AG04449 (cell line): ENCODE measurements at places on chromosomes 11 and 22.

DNA sequence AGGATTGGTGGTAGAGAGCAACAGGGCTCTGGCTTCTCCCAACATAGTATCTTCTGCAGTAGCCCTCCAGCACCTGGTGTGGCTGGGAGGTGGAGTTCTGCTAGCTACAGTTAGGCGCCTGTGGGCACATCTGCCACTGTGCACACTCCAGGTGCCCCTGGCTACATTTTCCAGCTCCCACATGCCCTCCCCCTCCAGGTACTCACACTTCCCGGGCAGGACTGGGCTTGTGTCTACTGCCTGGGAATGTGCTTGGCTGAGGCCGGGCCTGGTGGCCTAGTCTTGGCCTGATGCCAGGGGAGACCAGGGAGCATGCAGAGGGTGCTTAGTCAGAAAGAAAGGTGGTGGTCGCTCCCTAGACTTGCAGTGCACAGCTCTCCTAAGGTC is 15.8 kb downstream of the PHLDB1 start:
- no peak for DNase-seq

DNA sequence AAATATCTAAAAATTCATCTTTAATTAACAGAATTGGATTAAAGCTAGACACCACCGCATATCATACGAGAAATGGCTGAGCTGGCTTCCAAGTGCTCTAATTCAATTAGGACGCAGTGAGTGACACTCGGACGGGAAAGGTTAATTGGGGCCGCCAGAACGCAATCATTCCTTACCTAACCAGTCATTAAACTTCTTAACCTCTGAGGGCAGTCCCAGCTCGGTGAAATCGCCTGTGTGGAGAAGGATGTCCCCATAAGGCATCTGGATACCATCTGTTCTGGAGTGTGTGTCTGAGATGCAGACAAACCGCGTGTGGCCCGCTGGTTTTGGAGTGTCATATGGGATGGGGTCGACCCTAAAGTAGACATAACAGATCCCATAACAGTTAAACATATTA is 50.3 kb downstream of the MPPED2 start:
- DNase-seq = no peak

DNA sequence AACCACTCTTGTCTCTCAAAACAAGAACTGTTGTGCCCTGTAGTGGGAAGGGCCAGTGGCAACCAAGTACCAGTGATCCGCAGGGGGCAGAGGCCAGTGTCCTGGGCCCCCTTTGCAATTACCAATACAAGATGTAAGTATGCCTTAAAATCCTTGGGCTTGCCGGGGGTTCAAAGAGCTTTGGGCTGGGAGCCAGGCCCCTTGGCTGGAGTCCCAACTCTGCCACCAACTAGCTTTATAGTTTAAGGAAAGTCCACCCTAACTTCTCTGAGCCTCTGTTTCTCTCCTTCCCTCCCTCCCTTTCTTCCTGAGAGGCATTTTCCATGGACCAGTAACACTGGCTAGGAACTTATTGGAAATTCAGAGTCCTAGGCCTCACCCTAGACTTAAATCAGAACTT is 15.5 kb downstream of the CLMP start:
- no peak for DNase-seq

DNA sequence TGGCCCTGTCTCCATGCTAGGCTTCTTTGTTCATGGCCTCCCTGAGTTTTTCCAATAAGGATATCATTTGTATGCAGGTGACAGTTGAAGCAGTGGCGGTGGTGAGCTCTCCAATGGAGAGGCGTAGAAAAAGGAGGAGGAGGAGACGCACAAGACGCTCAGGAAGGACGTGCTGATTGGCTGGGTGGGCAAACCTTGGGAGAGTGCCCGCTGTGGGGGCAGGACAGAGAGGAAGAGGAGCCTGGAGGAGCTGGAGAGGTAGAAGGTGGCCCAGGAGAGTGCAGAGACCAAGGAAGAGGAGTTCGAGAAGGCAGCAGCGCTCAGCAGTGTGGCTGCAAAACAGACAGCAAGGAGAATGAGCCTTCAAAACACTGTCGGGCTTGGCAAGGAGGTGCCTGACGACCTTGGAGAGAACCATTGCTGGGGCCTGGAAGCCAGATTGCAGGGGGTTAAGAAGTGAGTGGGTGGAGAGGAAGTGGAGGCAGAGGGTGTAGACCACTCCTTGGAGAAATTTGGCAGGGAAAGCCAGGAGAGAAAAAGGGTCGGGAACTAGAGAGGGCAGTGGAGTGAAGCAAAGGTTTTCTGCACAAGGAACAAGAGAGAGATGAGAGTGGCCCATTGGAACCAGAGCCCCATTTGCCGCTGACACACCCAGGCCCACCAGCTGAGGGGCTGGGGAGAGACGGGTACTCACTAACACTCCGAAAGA is 7.5 kb downstream of the CLCF1 start:
- no peak for DNase-seq

- no peak for DNase-seq
Observed at GRCh38 chr11:120573756-120574354, 62.3 kb downstream of the GRIK4 start.

DNA sequence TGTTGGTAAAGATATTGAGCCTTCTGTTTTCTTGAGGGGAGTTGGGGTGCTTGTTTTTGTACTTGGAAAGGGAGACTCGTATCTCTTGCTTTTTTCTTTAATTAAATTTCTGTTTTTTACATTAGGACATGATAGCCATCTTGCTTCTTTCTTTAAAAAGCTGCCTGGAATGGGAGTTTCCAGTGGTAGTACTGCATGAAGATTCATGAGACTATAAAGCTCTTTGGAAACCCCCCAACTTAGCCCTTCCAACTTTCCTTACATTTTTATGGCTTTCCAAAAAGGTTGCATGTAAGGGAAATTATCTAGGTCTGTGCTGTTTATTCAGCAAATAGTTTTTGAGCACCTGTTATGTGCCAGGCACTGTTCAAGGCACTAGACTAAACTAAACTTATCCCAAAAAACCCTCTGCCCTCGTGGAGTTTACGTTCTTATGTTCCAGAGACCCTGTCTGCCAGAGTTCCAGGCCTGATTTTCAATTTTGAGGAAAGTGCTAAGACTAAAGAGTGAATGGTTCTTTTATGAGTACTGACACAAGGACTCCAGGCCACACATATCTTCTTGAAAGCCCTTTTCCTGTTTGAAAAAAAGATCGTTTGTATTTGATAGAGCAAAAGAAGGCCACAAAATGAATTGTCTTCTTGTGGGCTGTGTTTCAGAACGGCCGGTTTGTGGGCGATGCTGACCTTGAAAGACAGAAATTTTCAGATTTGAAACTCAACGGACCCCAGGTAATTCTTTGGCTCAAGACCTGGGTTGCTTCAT is 31.9 kb downstream of the CTNND1 start:
- DNase-seq = no peak

GRCh38 chr11:27842290-27842689 is 142.0 kb upstream of the BDNF start:
- DNase-seq = no peak

DNA sequence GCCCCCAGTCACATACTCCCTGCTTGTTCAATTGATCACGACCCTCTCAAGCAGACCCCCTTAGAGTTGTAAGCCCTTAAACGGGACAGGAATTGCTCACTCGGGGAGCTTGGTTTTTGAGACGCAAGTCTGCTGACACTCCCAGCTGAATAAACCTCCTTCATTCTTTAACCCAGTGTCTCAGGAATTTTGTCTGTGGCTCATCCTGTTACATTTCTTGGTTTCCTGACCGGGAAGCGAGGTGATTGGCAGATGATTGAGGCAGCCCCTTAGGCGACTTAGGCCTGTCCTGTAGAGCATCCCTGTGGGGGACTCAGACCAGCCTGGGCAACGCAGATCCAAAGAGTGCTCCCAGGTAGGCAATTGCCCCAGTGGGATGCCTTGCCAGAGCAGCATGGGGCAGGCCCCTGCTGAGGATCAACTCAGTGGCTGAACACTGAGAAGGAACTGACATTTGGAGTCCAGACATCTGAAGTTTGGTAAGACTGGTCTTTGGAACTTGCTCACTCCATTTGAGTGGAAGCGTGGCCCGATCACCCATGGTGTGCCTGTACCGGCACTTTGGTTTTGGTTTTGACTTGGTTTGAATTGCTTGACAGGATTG is 51.5 kb downstream of the NEU3 start:
- DNase-seq = no peak

GRCh38 chr11:69054397-69055211 is 5.9 kb downstream of the TPCN2 start:
- DNase-seq = no peak

- DNase-seq = no peak
Observed at GRCh38 chr11:14969901-14970323, 2.2 kb downstream of the CALCA start.

DNA sequence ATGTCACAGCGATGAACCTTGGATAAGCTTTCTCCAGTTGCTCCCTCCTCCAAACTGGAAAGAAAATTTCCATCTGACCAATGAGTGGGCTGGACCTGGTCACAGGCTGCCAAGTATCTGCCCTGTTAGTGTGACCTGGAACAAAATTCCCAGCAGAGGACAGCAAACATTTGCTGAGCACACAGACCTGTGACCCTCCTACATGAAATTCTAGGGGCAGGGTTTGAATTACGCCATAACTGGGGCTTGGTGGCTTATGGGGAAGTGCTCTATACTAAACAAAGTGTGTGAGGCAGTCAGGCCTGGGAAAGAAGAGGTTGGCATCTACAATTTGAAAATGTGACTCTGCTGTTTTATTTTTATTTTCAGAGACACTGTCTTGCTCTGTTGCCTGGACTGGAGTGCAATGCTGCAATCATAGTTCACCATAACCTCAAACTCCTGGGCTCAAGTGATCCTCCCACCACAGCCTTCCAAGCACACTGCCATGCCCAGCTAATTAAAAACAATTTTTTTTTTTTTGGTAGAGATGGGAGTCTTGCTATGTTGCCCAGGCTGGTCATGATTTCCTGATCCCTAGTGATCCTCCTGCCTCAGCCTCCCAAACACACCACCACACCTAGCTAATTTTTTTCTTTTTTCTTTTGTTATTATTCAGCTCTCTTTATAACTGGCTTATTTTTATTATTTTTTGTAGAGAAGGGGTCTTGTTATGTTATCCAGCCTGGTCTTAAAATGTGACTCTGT is 13.6 kb upstream of the XBP1 start:
- no peak for DNase-seq

- DNase-seq = no peak
Observed at GRCh38 chr11:130650456-130651030, 202.1 kb downstream of the ADAMTS15 start.
